ENCODE measurements at places on chromosomes 3 and 15.

DNA sequence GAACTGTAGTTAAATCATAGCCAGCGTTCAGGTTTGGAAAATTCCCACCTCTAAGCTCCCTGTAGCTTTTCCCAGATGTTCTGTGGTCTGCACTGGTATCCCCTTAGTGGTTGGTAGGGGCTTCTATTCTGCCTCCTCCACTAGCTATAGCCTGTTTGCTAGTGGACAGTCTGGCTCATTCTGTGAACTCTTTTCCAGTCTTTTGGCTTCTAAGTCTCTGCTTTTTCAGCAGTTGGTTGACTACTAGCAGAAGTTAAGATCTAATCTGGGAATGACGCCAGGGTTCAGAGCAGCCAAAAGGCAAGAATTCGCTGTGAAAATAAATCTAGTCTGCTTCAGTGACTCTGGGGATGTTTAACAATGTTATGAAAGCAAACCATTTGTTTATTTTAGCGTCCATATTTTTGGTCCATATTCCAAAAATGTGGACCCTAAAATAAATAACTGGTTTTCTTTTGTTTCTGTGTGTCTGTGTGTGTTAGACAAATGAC is 73.7 kb upstream of the WDR72 start:
- no peak for DNase-seq

GRCh38 chr3:29338377-29338776 is 57.5 kb downstream of the RBMS3 start:
- DNase-seq = no peak

- no peak for DNase-seq
These were observed 14.3 kb downstream of the ZIC4 start for GRCh38 chr3:147391781-147392624.

DNA sequence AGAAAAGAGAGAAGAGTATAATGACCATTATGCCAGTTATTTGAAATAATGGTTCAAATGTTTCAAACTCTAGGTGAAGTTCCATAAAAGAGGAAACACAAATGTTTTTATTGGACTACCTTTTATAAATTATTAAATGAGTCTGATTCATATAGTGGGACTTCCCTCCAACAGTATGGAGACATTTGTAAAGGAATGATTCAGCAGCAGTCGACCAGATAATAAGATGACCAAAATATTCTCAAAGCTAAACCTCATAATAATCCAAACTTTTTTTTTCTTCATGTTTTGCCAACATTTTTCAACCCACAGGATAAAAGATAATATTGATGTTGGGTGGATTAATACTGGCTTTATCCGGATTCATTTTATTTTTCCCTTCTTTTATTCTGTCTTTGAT is 18.8 kb downstream of the TIPARP start:
- DNase-seq = no peak

DNA sequence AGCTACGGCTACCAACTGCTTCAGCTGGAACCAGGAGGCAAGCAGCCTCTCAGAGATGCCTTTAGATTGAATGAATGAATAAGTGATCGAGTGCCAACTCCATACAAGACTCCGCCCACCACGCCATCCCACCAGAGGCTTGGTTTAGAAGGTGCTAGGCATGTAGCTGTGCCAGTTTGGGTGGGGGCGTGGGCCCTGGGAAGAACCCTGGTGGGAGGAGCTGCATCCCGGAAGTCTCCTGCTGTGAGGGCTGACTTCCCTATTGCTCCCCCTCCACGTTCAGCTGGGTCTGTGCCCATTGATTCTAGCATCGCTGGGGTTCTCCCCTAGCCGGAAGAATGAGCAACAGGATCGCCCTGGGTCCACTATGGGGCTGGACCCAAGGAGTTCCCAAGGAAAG is 20.9 kb downstream of the LINGO1 start:
- DNase-seq = no peak

- no peak for DNase-seq
These were observed 195.4 kb downstream of the RAP2B start for GRCh38 chr3:153357436-153357835.

DNA sequence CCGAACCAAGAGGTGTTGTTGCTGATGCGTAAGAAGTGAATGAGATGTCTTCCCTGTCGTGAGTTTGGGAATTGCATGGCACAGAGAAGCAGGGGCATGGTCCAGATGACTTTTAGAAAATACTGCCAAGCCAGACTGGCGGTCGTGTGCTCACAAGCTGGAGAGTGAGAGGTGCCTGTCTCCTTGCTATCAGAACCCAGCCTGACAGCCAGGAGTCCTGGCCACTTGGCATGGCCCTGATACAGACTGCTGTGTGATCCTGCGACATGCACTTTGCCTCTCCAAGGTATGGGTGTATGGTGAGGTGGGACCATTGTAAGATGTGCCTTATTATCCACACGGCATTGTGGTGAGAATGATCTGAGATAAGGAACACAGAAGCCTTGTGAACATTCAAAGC is 93.0 kb downstream of the SMAD3 start:
- no peak for DNase-seq

DNA sequence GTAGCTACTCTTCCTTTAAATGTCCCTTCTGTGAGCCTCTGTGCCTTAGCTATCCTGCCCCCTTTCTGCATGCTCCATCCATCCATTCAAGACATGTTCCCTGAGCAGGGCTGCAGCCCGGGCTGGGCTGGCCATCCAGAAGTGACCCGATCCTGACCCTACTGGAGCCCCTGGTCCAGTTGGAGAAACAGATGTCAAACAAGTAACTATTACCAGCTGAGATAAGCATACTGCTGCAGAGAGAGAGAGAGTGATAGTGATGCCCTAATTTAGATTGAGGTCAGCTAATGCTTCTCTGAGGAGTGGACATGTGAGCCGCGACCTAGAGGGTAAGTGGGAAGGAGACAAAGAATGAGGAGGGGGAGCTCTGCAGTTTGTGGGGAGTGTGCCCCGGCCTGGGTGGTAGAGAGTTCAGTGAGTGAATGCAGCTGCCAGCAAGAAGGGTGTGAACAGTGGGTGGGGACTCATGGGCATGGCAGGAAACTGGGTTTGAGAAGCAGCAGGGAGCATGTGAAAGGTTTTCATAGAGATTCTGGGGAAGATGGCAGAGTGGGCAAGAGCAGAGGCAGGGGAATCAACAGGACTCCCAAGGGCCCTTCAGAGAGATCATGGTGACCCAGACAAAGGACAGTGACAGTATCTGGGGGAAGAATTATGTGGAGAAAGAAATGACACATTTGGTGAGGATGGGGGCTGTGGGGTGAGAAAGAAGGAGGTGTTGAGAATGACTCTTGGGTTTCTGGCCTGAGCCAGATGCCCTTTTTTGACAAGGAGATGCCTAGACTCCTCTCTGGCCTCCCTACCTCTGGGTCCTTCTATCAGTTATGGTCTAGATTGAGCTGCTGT is 44.9 kb downstream of the CHCHD6 start:
- DNase-seq = no peak

- DNase-seq = no peak
These were observed 30.7 kb downstream of the DENND4A start for GRCh38 chr15:65761210-65761926.

- DNase-seq = no peak
These were observed 114.2 kb downstream of the EBLN2 start for GRCh38 chr3:73175698-73176097.
